GM13976 (cell line): ENCODE measurements at places on chromosomes 16 and 17.
A peak's percentile ranks its signal among the peaks of the same experiment; 100 is the strongest.

DNA sequence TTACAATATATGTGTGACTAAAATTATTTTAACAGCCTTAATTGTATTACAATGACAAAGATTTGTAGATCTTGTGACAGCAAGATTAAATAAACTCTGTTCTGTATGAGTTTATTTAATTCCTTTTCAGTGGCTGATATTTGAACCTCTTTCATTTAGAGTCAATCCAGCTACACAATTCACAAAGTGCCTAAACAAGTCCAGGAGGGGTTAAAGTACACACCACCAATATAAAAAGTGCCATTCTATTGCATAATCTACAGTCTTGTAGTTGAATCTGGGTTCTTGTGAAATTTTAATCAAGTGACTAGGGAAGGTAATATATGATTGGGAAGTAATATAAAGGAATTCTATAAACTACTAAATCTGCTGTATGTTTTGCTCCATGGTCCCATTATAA lies 3.9 kb upstream of the NFAT5 start:
- DNase-seq, result no peak

- no peak for DNase-seq
Observed at GRCh38 chr17:65799454-65799853, 238.0 kb upstream of the AXIN2 start.

DNA sequence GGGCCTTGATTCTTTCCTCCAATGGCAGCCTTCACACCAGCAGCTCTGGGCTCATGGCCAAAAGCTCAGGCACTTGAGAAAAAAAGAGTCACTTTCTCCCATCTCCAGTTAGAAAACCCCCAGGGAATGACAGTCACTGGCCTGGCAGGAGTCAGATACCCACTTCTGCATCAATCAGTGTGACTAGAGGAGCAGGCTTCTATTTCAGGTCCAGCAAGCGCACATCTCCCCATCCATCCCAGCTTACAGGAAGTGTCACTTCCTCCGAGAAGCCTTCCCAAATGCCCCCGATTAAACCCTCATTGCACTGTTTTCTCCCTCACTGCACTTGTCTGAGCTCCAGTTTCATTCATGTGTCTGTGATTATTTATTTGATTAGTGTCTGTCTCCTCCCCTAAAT lies 30.4 kb upstream of the CCL1 start:
- DNase-seq, result no peak

DNA sequence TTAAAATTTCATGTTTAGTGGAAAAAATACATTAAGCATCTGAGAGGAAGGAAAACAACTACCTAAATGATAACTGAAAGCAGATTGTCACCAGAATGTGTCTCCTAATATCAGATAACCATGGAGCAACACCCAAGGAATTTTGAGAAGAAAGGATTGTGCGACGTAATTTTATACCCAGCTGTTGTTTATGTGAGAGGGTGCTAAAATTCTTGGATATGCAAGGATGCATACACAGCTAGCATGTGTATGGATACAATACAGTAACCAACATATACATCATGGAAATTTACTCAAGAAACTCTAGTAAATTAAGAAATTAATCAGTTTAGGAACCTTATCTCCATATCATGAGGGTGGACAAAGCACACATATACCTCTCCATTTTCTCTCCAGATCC lies 290.9 kb downstream of the HS3ST3A1 start:
- DNase-seq, result no peak

GRCh38 chr16:50667497-50668367 lies 13.4 kb downstream of the SNX20 start:
- peak; percentile 50 for DNase-seq
